ENCODE measurements at places on chromosomes 6 and 20. TPM values are rescaled to one million over a fixed set of nuclear protein-coding genes. Genes with fewer than 3 reads are reported as not detected.

The PNLDC1 gene
- not detected for total RNA-seq

The METTL24 gene
- 0.50 TPM for total RNA-seq

The SMIM26 gene
- 89.2 TPM for total RNA-seq

The PDCD2 gene
- 58.4 TPM for total RNA-seq

The CLDN20 gene
- not detected for total RNA-seq

The COX4I2 gene
- not detected for total RNA-seq

The IPCEF1 gene
- total RNA-seq = under 0.01 TPM

The MMP24OS gene
- total RNA-seq = 17.0 TPM

The CAGE1 gene
- 0.11 TPM for total RNA-seq

The FILIP1 gene
- 0.62 TPM for total RNA-seq

The HLA-DPB1 gene
- total RNA-seq = 21.1 TPM

The PLEKHG1 gene
- 1.3 TPM for total RNA-seq

The THBD gene
- total RNA-seq = 18.5 TPM

The MCCD1 gene
- not detected for total RNA-seq

The NFATC2 gene
- total RNA-seq = not detected

The BNIP5 gene
- total RNA-seq = not detected

The DNMT3B gene
- total RNA-seq = 7.4 TPM

The ISM1 gene
- total RNA-seq = 0.33 TPM

The SNX3 gene
- 252 TPM for total RNA-seq

The PACSIN1 gene
- not detected for total RNA-seq

The OOEP gene
- total RNA-seq = not detected

The SGK2 gene
- 1.1 TPM for total RNA-seq

The MUCL3 gene
- not detected for total RNA-seq

The DSP gene
- total RNA-seq = 0.33 TPM

The KHDRBS2 gene
- not detected for total RNA-seq

The IL17A gene
- not detected for total RNA-seq

The LGSN gene
- total RNA-seq = not detected

The SMLR1 gene
- not detected for total RNA-seq

The TNFRSF6B gene
- total RNA-seq = 57.4 TPM

The LY86 gene
- not detected for total RNA-seq

Measured in uterine smooth muscle cell (primary cell).